ENCODE measurements at places on chromosomes 1 and 21. TPM values are rescaled to one million over a fixed set of nuclear protein-coding genes. Genes with fewer than 3 reads are reported as not detected.

The PLPPR4 gene
- 0.46 TPM for total RNA-seq

The POLR3GL gene
- 11.1 TPM for total RNA-seq

The RNF187 gene
- total RNA-seq: 32.3 TPM

The APOBEC4 gene
- not detected for total RNA-seq

The SERPINC1 gene
- total RNA-seq: not detected

GRCh38 chr1:66403007-66403731, 130.8 kb upstream of the SGIP1 start:
- no peaks in the 10 kb centered on the region for H3K36me3 ChIP-seq
- H3K27ac ChIP-seq: no peak overlapping the region
- no peaks in the 10 kb centered on the region for H3K4me1 ChIP-seq
- no peak for DNase-seq

GRCh38 chr1:82697965-82698364, 897.2 kb downstream of the ADGRL2 start:
- H3K4me1 ChIP-seq: no peaks in the 10 kb centered on the region
- no peak overlapping the region for H3K4me3 ChIP-seq
- no peak overlapping the region for H3K27ac ChIP-seq
- no peak for DNase-seq
- H3K36me3 ChIP-seq: no peaks in the 10 kb centered on the region

DNA sequence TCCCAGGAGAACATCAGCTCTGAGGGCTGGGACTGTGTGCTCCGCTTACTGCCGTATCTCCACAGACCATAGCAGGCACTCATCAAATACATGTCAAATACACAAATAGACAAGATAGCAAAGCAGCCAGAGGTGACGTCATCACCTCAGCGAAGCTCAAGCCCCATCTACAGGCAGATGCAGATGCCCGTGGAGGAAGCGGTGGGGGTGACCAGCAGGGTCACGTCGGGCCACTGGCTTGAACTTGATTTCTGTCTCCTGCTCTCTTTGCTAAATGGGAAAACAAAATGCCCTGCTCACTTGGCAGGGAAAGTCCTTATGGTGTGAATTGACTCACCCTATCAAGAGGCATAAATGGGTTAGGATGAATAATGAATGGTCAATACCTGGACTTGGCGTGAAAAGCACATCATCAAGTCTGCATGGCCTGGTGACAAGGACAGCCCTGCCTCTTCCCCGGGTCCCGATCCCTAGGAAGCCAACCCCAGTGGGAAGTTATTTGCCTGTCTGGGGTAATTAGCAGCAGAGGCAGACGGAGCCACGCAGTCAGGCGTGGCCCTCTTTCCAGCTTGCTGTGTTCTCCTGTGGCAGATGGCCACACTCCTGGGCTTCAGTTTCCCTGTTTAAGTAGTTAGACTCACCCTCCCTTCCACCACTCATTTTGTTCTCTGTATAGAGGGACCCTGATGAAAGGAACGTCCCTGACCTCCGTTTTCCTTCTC, 536.0 kb downstream of the NPHP4 start:
- H3K27me3 ChIP-seq: peaks cover 7% of the 10 kb centered on the region
- DNase-seq: no peak
- H3K4me1 ChIP-seq: peaks cover 5% of the 10 kb centered on the region
- no peak overlapping the region for H3K4me3 ChIP-seq
- no peaks in the 10 kb centered on the region for H3K36me3 ChIP-seq

DNA sequence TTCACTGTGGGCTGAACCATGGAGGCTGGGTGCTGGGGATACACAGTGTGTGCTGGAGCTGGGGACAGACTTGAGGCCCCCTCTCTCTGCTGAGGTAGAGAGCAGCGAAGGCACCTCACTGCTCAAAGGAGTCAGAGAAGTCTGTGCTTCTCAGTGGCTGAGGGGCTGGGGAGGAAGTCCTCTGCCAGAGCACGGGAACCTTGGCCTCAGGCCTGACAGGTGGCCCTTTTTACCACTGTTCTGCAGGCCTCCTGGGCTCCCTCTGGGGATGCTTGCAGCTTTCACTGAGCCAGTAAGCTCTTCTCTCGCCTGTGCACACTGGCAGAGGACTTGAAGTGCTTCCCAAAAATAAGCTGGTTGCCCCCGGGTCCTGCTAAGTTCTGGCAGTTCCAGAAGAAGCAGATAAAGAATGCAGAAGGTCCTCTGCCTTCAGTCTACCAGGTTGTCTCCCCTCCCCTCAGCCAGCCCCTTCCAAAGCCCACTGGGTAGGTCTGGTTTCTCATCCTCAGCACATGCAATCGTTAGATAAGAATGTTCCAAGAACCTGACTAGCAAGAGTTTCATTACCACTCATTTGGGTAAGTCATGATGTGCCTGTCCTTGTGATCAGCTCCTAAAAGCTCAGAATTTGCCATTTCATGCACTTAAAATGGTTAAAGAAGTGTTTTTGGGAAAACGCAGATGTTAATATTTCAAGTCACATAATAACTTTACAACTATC, 53.9 kb downstream of the TENT5C start:
- H3K4me3 ChIP-seq: no peak overlapping the region
- no peaks in the 10 kb centered on the region for H3K4me1 ChIP-seq
- H3K27ac ChIP-seq: no peak overlapping the region
- H3K36me3 ChIP-seq: no peaks in the 10 kb centered on the region

DNA sequence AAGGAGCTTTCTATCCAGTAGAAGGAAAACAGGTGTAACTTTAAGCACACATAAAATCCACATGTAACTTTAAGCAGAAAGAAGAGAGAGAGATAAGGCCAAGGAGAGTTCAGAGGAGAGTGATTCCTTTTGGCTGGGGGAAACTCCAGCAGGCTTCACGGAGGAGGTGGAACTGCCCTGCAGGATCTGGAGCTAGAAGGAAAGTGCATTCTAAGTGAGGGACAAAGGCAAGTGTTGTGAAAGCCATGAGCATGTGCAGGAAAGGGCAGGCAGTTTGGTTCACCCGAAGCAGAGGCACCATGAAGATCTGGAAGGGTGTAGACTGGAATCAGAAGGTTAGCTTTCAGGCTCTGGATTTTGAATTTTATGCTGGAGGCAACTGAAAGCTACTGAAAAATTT, 46.3 kb downstream of the GADD45A start:
- no peaks in the 10 kb centered on the region for H3K27me3 ChIP-seq
- H3K4me1 ChIP-seq: peaks cover 13% of the 10 kb centered on the region
- no peak overlapping the region for H3K27ac ChIP-seq
- H3K36me3 ChIP-seq: no peaks in the 10 kb centered on the region
- H3K4me3 ChIP-seq: no peak overlapping the region

GRCh38 chr1:178075333-178075732, 18.6 kb upstream of the RASAL2 start:
- peaks cover 5% of the 10 kb centered on the region for H3K4me1 ChIP-seq
- no peak for DNase-seq
- H3K4me3 ChIP-seq: no peak overlapping the region
- no peaks in the 10 kb centered on the region for H3K27me3 ChIP-seq
- no peaks in the 10 kb centered on the region for H3K36me3 ChIP-seq
- H3K27ac ChIP-seq: no peak overlapping the region

DNA sequence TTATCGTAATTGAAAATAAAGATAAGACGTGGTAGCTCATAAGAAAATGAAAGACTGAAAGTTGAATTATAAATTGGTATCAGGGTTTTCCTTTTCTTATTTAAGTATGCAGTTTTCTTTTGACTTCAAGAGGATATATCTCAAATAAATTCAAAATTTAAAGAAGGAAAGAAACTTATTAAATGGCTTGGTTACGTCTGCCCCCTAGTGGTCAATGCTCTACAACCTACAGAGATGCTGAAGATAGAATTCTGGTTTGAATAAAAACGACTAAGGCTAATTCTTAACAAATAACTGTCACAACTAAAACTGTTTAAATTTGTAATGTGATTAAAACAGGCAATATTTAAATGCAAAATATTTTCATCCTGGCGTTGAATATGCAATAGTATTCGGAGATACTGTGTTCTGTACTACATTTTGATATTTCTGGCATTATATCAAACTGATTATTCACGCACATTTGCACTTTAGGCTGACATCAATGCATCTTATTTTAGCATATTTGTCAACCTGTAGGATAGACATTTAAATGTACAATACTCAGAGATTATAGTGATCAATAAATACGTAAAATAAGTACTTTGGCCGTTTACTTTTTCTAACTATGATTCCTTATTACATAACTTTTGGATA, 26.8 kb downstream of the IFI44 start:
- H3K27me3 ChIP-seq: no peaks in the 10 kb centered on the region
- no peak overlapping the region for H3K27ac ChIP-seq
- no peak overlapping the region for H3K4me3 ChIP-seq
- no peaks in the 10 kb centered on the region for H3K4me1 ChIP-seq
- DNase-seq: peak; percentile 74

GRCh38 chr1:89721351-89721750, 88.4 kb downstream of the LRRC8C start:
- H3K27me3 ChIP-seq: no peaks in the 10 kb centered on the region
- DNase-seq: no peak
- H3K27ac ChIP-seq: no peak overlapping the region
- no peak overlapping the region for H3K4me3 ChIP-seq
- peaks cover 26% of the 10 kb centered on the region for H3K4me1 ChIP-seq

DNA sequence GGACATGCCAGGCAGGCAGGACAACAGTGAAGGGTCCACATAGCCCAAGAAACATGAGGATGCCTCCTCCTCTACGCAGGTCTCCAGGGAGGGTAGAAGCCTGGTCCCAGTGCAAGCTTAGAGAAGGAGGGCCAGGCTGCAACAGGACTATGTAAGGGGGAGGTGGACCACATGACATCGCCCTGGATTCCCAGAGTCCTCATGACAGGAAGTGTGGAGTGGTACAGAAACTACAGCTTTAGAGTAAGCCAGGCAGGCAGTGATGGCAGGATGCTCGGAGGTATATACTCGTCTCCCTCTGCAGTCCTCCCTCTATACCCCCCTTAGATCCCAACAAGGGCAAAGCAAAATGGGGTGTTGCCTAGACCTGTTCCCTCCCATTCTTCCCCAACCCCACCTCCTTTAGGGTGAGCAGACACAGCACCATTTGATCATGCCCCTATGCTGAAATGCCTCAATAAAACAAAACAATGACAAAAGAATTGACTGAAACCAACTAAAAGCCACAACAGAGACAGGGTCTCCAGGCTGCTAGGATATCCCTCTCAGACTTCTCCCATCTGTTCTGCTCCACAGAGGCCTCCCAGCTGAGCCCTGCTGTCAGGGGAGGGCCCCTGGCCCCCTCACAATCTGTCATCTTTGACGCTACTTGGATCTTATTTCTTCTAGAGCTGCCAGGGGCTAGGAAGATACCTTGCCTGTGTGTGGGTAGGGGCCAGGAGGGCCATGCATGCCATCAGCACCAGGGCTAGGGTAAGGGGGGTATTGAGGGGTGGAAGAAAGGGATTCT, 13.1 kb downstream of the FAM78B start:
- no peaks in the 10 kb centered on the region for H3K36me3 ChIP-seq
- no peaks in the 10 kb centered on the region for H3K4me1 ChIP-seq
- H3K27ac ChIP-seq: no peak overlapping the region
- no peak overlapping the region for H3K4me3 ChIP-seq
- no peak for DNase-seq

DNA sequence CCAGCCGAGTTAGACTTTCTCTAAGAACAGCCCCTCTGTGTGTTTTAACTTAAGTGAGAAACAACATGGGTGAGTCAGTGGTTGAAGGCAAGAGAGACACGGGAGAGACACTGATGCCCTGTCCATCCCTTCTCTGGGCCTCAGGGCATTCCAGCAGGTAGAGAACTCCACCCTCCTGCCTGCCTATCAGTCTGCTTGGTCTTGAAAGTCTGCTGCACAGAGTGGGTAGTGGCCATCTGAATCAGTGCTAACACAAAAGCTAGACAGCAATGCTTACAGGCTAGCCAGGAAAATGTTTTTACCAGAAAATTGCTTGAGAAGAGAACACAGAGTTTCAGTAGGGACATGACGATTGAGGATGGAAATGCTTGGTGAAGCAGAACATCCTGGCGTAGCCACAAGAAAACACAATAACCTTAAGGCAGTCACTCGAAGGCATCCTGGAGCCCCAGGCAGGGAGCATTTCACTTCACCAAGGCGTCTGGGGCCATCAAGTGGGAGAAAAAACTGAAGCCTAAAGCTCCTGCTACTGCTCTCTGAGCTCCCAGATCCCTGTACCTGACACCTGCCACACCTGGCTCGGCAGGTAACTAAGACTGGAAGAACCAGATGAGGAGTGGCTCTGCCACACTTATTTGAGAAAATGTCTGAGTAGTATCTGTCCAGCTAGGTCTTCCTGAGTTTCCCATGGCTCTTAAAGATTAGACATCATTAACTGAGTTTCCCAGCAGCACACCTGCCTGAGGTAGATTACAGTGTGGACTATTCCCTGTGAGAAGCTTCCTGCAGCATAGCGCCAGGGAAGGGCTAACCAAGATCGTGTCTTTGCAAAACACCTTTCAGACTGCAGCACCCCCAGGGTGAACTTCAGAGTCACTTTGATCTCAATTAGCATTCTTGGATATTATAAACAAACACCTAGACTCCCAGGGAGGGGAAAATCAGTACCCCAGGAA, 18.1 kb upstream of the LBR start:
- no peaks in the 10 kb centered on the region for H3K36me3 ChIP-seq
- H3K27me3 ChIP-seq: no peaks in the 10 kb centered on the region
- no peak overlapping the region for H3K4me3 ChIP-seq
- no peak overlapping the region for H3K27ac ChIP-seq

GRCh38 chr1:15970911-15971310, 5.0 kb downstream of the ZBTB17 start:
- no peaks in the 10 kb centered on the region for H3K27me3 ChIP-seq
- no peak for DNase-seq
- no peak overlapping the region for H3K4me3 ChIP-seq

GRCh38 chr1:6239950-6240768, 3.8 kb upstream of the HES3 start:
- peak overlapping the region; percentile 89 for H3K27ac ChIP-seq
- peaks cover 54% of the 10 kb centered on the region for H3K4me1 ChIP-seq
- DNase-seq: peak; percentile 92
- peak overlapping the region; percentile 72 for H3K4me3 ChIP-seq
- H3K36me3 ChIP-seq: no peaks in the 10 kb centered on the region
- peaks cover 19% of the 10 kb centered on the region for H3K27me3 ChIP-seq

GRCh38 chr1:234526922-234527321, 47.9 kb upstream of the TARBP1 start:
- no peaks in the 10 kb centered on the region for H3K36me3 ChIP-seq
- H3K27ac ChIP-seq: no peak overlapping the region
- H3K4me3 ChIP-seq: no peak overlapping the region
- no peak for DNase-seq
- H3K4me1 ChIP-seq: peaks cover 42% of the 10 kb centered on the region

DNA sequence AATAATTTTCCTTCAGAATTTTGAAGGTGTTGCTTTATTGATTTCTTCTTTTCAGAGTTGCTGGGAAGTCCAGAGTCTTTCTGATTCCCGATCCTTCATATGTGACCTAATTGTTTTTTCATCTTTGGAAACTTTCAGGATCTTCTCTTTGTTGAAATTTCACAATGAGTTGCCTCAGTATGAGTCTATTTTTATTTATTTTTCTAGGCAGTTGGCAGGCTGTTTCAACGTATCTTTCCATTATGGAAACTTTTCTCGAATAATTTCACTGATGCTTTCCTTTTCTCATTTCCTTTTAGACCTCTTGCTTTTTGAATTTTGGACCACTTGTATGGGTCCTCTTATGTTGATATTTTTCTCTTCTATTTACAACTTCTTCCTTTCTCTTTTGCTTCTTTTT, 354.3 kb downstream of the TGFB2 start:
- H3K4me1 ChIP-seq: no peaks in the 10 kb centered on the region
- no peak for DNase-seq
- no peak overlapping the region for H3K4me3 ChIP-seq
- H3K27ac ChIP-seq: no peak overlapping the region
- no peaks in the 10 kb centered on the region for H3K27me3 ChIP-seq

- no peaks in the 10 kb centered on the region for H3K27me3 ChIP-seq
- no peaks in the 10 kb centered on the region for H3K36me3 ChIP-seq
- H3K4me3 ChIP-seq: no peak overlapping the region
Observed at GRCh38 chr1:83508485-83509151, 490.3 kb downstream of the TTLL7 start.

Data from neural progenitor cell (in vitro differentiated cells).